ENCODE measurements at places on chromosomes 5 and 9.

GRCh38 chr9:107284636-107285035 is 1.6 kb downstream of the RAD23B start:
- DNase-seq = no peak

DNA sequence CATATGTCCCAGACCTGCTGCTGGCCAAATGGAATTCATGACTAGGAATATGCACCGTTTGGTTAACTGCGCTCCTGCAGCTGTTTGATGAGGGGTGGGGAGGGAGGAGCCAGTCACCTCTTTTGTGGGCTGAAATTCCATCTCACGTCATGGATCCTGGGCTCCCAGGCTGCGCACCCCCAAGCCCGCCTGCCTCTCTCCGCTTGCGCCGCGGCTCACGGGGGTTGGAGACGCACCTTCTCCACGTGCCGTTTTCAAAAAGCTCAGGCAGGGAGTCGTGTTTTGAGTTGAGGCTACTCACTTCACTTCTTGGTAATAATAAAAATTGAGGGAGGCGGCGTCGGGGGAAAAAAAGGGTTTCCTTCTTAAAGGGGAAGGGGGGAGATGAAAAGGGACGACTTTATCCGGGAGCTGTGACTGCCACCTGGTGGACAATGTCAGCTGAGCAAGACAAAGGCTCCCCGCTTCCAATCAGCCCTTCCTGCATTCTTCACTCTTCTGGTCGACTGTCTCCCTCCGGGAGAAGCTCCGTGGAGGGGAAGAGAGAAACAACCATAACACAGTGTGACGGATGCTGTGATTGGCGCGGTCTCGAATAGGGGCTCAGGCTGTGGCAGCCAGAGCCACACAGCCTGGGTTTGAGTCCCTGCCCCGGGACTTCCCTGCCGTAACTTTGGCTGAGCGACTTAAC is 15.9 kb upstream of the C5orf47 start:
- peak; percentile 69 for DNase-seq

GRCh38 chr9:6829536-6829935 is 71.8 kb downstream of the KDM4C start:
- DNase-seq = no peak

GRCh38 chr5:143605403-143606005 is 202.0 kb upstream of the NR3C1 start:
- peak; percentile 15 for DNase-seq

- no peak for DNase-seq
Observed at GRCh38 chr9:7097785-7098752, 340.3 kb downstream of the KDM4C start.

GRCh38 chr9:98732801-98733200 is 24.1 kb upstream of the GABBR2 start:
- no peak for DNase-seq

- no peak for DNase-seq
Observed at GRCh38 chr5:72455476-72455875, 51.7 kb downstream of the ZNF366 start.

DNA sequence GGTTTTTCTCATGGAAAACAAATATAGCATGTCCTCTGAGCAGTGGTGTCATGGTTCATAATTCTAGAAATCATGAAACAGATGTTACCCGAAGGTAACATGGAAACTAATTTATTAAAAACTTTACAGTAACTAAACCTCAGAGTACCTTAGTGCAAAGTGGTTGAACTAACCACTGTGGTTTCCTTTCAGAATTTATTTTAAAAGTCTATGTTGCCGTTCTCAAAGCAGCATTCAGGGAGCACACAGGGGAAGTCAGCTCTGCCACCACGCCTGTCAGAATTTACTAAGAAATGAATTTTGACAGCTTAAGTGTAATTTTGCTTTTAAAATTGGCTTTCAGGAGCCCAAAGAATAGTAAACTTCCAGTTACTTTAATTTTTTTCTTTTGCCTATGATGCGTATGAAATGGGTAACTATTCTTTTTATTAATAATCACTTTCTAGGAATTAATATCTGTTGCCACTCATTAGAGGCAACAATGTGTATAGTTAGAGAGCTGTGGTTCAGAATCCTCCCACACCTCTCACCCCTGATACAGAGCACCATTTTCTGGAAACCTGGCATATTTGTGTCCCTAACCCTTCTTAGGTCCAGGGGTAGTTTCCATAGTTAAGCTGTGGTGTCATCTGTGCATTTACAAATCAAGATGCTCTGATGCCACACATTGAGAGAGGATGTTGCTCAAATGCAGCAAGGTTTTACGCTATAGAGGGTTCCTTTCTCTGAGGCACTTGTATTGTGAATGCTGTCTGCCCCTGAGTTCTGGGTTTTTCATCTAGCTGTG is 202.6 kb downstream of the ZSWIM6 start:
- no peak for DNase-seq

DNA sequence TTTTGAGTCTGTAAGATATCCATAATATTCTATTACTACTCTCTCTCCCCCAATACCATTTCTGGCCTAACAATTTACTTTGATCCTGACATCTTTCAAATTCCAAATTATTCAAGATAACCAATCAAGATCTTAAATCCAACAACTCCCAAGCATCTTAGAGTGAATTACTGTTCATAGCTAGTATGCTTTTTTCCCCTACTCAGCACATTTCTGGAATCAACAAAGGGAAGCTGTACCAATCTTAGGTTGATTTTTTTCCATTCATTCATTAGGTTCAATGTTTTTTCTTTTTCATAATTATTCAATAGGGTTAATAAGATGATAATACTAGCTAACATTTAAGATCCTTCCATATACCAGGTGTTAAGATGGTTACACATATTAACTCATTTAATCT is 50.3 kb upstream of the MTMR12 start:
- DNase-seq = no peak

- no peak for DNase-seq
Observed at GRCh38 chr5:58764199-58764598, 181.3 kb downstream of the RAB3C start.

- no peak for DNase-seq
Observed at GRCh38 chr5:116394186-116394867, 180.3 kb downstream of the SEMA6A start.

- no peak for DNase-seq
Observed at GRCh38 chr5:172403817-172404216, 50.5 kb downstream of the SH3PXD2B start.

- no peak for DNase-seq
Observed at GRCh38 chr9:34503406-34503805, 19.4 kb downstream of the ENHO start.

DNA sequence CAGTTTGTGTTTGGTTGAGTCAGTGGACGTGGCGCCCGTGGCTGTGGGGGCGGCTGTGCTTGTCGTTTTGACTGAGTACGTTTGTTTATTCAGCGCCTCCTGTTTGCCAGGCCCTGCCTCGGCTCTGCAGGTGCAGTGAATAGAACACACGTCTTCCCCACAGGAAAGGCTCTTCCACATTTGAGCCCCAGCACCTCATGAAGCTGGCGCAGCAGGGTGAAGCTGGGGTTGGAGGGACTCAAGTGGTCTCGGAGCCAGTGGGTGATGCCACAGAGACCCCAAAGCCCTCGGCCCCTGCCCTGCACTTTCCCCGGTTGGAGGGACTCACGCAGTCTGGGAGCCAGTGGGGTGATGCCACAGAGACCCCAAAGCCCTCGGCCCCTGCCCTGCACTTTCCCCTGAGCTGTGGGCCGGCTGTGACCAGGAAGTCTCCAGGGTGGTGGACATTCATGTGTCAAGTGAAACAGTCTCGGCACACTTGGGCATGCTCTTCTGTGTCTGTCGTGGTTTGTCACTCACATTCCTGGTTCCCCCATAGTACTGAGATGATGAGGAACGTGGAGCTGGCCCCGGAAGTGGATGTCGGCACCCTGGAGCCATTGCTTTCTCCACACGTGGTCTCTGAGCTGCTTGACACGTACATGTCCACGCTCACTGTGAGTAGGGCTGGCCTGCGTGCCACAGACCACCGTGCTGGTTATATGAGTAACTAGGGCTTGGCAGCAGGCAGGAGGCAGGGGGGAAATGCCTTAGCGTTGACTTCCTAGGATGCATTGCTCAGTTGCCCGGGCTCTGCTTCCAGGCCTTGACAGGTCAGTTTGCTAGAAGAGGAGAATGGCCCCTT is 13.6 kb downstream of the EXOC3 start:
- no peak for DNase-seq

DNA sequence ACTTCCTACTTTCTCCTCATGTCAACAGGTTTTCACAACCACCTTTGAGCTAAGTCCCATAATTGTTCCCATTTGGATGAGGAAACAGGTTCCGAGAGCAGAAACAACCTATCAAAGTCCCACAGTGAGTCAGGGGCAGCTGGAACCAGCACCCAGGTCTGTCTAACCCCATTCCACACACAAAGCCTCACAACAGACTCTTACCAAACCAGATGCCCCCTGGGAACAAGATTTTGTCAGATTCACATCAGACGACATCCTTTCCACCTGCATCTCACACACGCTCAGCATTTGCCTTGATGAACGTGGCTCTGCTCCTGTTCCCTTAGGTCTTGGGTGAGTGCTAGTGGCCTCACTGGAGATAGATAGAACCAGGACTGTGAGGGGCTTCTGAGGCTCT is 17.0 kb downstream of the SWI5 start:
- no peak for DNase-seq

DNA sequence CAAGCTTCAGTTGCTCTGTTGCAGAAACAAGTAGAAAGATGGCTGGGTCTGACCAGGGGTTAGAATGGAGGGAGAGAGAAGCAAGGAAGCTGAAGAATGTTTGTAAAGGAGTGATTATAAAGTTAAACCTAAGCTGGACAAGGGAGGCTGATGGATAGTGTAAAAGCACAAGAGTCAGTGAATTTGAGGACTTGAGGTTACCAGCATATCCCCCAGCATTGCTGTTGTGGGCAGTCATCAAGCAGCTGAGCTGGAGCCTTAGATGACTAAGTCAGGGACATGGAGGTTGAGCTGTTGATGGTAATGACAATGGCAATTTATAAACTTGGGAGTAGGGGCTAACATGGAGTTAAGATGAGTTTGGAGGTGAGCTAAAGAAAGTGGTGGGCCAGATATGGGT is 131.5 kb downstream of the ERCC6L2 start:
- DNase-seq = no peak

- DNase-seq = no peak
Observed at GRCh38 chr9:38687992-38688391, 31.9 kb downstream of the FAM240B start.

DNA sequence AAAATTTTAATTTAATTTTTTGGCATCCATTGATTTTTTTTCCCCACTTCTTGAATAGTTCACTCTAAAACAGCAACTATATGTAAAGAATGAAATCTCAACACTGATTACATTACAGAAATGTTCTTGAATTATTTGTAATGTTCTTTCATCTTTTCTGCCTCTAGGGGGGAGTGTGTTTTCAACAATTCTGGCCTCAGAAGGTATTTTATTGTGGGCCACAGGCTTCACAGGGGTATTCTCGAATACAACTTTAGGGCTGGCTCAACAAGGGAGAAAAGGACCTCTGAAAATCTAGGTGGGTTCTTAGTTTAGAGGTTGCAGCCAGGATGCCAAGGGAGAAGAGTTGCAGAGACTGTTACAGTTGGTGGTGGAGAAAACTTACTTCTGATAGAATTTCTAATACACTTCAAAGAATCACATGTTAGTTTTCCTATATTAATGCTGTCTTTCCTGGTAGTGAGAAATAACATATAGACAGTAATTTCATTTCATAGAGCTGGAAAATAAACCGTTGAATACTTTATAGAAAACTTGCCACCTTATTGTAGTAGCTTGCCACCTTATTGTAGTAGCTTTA is 3.6 kb upstream of the NPR3 start:
- no peak for DNase-seq

GRCh38 chr9:135478829-135479468 is 633 bp upstream of the PPP1R26 start:
- DNase-seq = no peak

GRCh38 chr5:97355775-97356174 is 172.7 kb upstream of the RIOK2 start:
- DNase-seq = no peak

GRCh38 chr5:141420855-141421488 is at the start of gene PCDHGA11:
PCDHGA11 (plus strand) TSS chr5:141421051; CDS start chr5:141421228, 177 bp downstream.
- DNase-seq = no peak

- DNase-seq = no peak
Observed at GRCh38 chr5:82100303-82101077, 128.7 kb downstream of the ATG10 start.

GRCh38 chr9:127113191-127113972 is 9.1 kb downstream of the ANGPTL2 start:
- no peak for DNase-seq

DNA sequence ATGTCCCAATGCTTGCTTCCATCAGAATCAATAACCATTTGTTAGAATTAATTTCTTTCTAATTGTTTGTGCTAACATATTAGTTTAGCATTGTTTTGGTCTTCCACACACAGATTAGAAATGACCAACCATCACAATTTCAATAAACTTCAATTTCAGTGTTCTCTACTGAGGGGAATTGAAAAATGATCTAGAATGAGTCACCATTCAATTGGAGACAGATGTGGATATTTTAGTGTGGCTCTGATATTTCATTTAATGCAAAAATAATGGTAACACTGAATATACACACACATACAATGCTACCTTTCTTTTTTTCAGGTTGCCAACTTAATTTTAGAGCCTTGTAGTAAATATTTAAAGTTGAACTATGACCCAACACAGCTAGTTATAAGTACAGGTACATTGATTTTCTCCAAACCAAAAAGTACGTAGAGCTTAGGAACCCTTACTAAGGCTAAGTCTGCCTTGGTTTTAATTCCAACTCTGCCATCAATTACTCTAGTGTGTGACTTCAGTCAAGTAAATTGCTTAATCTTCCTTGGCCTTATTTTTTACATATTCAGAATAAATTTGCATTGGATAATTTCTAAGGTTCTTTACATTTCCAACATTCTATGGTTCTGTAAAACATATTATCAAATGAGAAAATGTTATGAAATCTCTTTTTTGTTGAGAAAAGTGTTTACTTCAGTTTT is 143.9 kb downstream of the DMRTA1 start:
- DNase-seq = no peak

GRCh38 chr5:148297731-148298130 is 14.5 kb upstream of the SPINK7 start:
- no peak for DNase-seq

DNA sequence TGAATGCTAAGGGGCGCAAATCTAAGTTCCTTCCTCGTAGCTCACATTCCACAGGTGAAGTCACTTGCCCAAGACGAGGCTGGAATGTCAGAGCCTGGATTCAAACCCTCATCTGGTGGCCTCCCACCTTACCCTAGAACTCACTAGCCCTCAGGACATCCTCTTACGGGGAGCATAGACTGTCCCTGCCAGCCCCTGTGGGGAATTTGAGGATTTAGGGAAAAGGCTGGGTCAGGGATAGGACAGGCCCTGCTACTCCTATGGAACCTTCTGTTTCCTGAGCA is 45.0 kb downstream of the IRF1 start:
- no peak for DNase-seq

DNA sequence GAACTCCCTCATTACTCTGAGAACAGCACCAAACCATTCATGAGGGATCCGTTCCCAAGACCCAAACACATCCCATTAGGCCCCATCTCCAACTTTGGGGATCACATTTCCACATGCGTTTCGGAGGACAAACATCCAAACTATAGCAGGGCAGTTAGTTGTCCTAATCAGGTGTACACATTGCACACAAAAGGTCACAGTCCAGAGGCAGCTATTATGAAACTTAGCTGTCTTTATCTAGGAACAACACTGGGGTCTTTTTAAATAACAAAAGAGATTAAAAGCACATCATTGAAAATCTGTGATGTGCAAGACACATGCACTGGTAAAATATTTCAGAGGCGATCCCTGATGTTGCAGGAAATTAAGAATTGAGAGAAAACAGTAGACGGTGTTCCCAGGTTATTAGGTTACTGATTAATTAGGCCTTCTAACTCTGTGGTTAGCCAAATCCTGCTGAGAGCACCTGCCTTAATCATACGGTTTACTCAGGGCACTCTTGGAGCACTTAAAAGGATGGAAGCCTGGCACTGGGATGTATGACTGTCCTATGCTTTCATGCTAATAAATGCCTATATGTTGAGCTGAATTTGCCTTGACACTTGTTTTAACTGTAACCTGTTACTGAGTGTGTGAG is 1574.5 kb upstream of the WWC1 start:
- no peak for DNase-seq

Measured in activated T-cell treated with anti-CD3 and anti-CD28 coated beads for 24 hours (primary cell).